ENCODE measurements at places on chromosomes 2 and 18.

GRCh38 chr2:177239932-177240630 lies 24.4 kb downstream of the NFE2L2 start:
- H3K27me3 ChIP-seq: no peaks in the 10 kb centered on the region
- H3K4me1 ChIP-seq: peaks cover 95% of the 10 kb centered on the region
- peak overlapping the region; percentile 65 for H3K27ac ChIP-seq
- no peak overlapping the region for H3K4me3 ChIP-seq

DNA sequence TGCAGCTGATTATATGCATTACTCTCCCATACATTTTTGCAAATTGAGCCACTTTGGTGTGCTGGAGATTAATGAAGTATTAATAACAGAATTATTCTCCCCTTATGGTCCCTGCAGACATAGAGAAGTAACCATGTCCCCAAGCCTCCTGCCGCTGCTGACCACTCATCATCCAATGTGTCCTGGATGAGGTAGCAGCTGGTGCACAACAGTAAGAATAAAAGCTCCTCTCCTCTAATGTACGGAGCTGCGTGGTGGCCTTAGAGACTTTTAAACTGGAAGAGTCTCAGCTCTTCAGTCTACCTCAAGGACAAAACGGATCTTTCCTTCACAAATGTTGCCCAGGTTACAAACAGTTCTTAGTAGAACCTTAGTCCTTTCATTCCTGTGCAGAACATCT lies 37.7 kb downstream of the TPO start:
- H3K36me3 ChIP-seq: no peaks in the 10 kb centered on the region
- no peaks in the 10 kb centered on the region for H3K27me3 ChIP-seq
- H3K4me1 ChIP-seq: no peaks in the 10 kb centered on the region
- no peak overlapping the region for H3K27ac ChIP-seq

DNA sequence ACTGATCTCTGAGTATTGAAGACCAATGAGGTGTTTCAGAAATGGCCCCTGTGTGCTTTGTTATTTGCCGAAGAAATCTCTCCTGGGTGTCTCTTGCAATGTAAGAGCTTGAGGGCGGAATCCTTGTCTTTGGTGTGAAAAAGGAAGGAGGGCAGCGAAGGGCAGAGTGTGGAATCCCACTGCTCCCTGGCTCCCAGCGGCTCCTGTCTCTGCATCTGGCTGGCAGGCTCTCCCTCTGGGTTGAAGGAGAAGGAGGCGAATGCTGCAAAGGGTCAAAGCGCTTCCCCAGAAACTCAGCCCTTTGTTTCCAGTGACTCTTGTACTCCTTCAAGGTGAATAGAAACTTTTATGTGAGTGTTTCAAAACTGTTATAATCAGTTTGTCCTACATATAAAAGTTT lies 457.5 kb downstream of the CNTNAP5 start:
- H3K27ac ChIP-seq: no peak overlapping the region
- no peak for DNase-seq
- no peaks in the 10 kb centered on the region for H3K27me3 ChIP-seq
- no peaks in the 10 kb centered on the region for H3K36me3 ChIP-seq
- no peak overlapping the region for H3K4me3 ChIP-seq
- no peaks in the 10 kb centered on the region for H3K4me1 ChIP-seq

DNA sequence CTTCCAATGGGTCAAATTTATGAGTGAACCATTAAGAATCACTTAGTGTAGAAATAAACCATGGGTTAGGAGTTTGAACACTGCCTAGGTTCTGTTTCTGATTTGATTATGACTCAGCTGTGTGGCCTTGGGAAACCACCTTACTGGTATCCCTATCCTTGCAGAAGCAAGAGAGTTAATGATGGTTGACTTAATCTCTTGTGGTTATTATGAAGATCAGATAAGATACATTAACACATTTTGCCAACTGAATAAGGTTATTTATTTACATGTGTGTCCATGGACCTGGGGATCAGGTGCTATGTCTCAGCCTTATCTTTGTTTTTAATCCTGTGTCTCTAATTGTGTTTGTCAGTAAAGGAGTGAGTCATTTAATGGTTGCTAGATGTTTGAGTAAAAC lies 5.4 kb upstream of the KCNJ13 start:
- DNase-seq: no peak
- H3K36me3 ChIP-seq: no peaks in the 10 kb centered on the region
- H3K4me1 ChIP-seq: no peaks in the 10 kb centered on the region

DNA sequence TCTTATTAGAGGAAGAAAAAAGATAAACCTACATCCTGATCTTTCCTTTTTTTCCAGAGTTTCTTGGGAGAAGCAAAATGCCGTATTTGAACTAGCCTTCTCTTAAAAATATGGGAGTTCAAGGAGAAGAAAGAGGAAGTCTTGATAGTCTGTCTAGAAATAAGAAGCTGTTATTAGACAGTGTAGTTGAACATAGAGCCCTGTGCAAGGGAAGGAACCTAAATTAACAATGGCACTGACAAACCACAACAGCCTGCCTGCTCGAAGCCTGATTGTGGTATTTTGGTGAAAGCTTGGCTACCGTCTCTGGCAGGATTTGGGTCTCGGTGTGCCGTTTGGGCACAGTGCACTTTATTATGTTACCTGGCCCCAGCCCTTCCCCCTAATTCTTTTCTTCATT lies 17.1 kb downstream of the SMARCAL1 start:
- no peak overlapping the region for H3K4me3 ChIP-seq
- H3K4me1 ChIP-seq: no peaks in the 10 kb centered on the region
- no peaks in the 10 kb centered on the region for H3K27me3 ChIP-seq
- no peak overlapping the region for H3K27ac ChIP-seq
- peaks cover 70% of the 10 kb centered on the region for H3K36me3 ChIP-seq
- no peak for DNase-seq

- H3K4me1 ChIP-seq: peaks cover 24% of the 10 kb centered on the region
- no peak for DNase-seq
- no peaks in the 10 kb centered on the region for H3K36me3 ChIP-seq
- H3K27ac ChIP-seq: no peak overlapping the region
- H3K27me3 ChIP-seq: peaks cover 19% of the 10 kb centered on the region
- H3K4me3 ChIP-seq: no peak overlapping the region
These were observed 46.6 kb upstream of the ATP6V1B1 start for GRCh38 chr2:70888923-70889715.

DNA sequence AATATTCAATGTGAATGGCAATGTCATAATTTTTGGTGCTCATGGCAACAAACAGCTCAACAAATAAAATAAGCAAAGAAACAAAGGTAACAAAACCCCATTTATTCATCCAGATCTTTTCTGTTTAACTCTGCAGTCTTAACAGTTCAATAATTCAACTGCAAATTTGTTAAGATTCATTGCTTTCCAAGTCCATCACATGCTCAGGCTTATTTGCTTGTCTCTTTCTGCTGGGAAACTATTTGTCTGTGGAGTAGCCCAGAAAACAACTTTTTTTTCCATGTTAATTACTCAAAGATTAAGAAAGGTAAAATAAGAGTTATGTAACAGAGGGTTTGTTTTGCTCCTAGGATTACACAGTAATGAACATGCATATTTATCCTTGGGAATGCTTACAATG lies 92.6 kb upstream of the PNPT1 start:
- no peaks in the 10 kb centered on the region for H3K27me3 ChIP-seq
- no peaks in the 10 kb centered on the region for H3K36me3 ChIP-seq
- no peak for DNase-seq
- no peaks in the 10 kb centered on the region for H3K4me1 ChIP-seq
- no peak overlapping the region for H3K4me3 ChIP-seq
- no peak overlapping the region for H3K27ac ChIP-seq

GRCh38 chr2:44528595-44528994 lies 166.8 kb downstream of the CAMKMT start:
- H3K36me3 ChIP-seq: no peaks in the 10 kb centered on the region
- H3K4me1 ChIP-seq: no peaks in the 10 kb centered on the region
- H3K4me3 ChIP-seq: no peak overlapping the region
- DNase-seq: no peak
- H3K27ac ChIP-seq: no peak overlapping the region
- no peaks in the 10 kb centered on the region for H3K27me3 ChIP-seq

- no peaks in the 10 kb centered on the region for H3K27me3 ChIP-seq
- peaks cover 23% of the 10 kb centered on the region for H3K4me1 ChIP-seq
- no peak for DNase-seq
- H3K4me3 ChIP-seq: no peak overlapping the region
These were observed 5.2 kb downstream of the CTDP1 start for GRCh38 chr18:79684787-79685186.

DNA sequence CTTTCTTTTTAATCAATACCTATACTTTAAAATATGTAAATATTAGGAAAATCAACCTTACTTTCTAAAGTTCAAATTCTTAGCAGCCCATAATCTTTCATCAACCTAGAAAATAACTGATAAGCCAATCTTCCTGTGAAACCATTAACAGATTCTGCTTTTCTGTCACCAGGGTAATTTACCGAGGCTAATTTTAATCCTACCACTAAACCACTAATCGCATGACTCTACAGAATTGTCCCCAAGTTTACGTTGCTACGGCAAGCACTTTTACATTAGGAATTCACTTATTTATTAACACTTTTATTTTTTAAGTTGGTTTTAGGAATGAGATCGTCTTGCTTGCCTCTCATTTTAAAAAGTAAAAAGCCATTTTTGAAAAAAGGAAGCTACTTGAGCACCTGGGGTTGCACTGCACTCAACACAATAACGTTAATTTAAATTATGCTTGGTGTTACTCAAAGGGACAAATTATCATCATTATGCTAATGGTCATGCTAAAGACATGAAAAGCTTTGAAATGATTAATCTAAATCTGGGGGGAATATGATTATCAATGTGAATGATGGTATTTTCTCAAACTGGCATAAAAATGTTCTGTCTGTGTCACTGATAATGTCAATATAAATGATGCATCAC lies 10.2 kb downstream of the ZNF516 start:
- no peak for DNase-seq
- H3K27ac ChIP-seq: peak overlapping the region; percentile 97
- no peaks in the 10 kb centered on the region for H3K27me3 ChIP-seq
- H3K4me1 ChIP-seq: peaks cover 40% of the 10 kb centered on the region

- H3K4me1 ChIP-seq: peaks cover 39% of the 10 kb centered on the region
- H3K27ac ChIP-seq: peak overlapping the region; percentile 95
- peak overlapping the region; percentile 93 for H3K4me3 ChIP-seq
- no peaks in the 10 kb centered on the region for H3K36me3 ChIP-seq
- no peaks in the 10 kb centered on the region for H3K27me3 ChIP-seq
These were observed 1.4 kb downstream of the RMC1 start for GRCh38 chr18:23504720-23505119.

DNA sequence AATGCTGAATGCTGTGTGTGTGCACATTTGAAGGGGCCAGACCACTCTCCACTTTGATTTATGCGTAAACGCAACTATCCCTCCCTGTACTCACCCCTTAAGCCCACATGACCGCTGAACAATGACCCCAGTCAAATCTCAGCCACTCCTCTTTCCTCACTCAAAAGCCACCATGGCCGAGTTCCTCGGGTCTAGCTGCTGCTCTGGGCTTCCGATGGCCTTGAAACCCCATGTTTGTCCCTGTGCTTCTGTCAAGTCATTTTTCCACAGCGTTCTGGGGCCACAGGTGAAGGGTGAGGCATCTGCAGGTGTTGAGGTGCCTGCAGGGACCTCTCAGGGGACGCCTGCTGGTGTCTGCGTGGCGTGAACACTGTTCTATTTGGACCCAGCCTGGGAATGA lies 74.3 kb upstream of the TMEM18 start:
- no peak overlapping the region for H3K27ac ChIP-seq
- no peak for DNase-seq
- H3K36me3 ChIP-seq: no peaks in the 10 kb centered on the region
- no peak overlapping the region for H3K4me3 ChIP-seq

DNA sequence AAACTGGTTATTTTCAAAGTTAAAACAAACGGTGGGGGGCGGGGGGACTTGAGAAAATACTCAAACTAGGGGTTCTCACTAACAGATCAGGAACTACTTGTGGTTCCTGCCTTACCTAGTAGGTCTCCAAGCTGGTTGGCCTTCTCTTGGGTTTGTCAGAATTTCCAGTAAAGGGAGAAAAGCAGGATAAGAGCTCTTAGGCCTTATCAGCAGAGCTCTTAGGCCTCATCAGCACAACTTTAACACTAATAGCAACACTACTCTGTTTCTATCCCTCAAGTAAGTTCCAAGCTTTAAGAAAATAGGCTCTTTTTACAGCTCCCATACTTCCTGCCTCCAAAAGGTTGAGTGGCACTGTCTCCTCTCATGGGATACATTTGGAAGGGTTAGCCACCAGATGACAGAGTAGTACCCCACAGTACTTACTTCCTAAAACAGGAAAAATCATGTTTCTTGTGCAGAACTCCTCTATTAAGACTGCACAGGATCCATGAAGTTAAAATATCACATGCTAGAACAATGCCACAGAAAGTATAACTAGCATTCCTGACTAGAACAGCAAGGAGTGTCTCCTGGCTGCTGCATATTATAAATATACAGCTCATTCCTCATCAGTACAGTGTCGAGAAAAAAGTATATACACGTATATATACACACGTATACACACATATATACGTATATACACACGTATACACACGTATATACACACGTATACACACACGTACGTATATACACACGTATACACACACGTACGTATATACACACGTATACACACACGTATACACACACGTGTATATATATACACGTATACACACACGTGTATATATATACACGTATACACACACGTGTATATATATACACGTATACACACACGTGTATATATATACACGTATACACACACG lies 6.1 kb downstream of the FBXO11 start:
- H3K4me1 ChIP-seq: peaks cover 78% of the 10 kb centered on the region
- no peak overlapping the region for H3K4me3 ChIP-seq
- no peaks in the 10 kb centered on the region for H3K27me3 ChIP-seq
- no peak overlapping the region for H3K27ac ChIP-seq
- no peaks in the 10 kb centered on the region for H3K36me3 ChIP-seq
- no peak for DNase-seq

- no peaks in the 10 kb centered on the region for H3K36me3 ChIP-seq
- peak; percentile 77 for DNase-seq
- no peaks in the 10 kb centered on the region for H3K4me1 ChIP-seq
- H3K27me3 ChIP-seq: no peaks in the 10 kb centered on the region
These were observed 196.1 kb downstream of the ANKRD30B start for GRCh38 chr18:14943967-14944636.

DNA sequence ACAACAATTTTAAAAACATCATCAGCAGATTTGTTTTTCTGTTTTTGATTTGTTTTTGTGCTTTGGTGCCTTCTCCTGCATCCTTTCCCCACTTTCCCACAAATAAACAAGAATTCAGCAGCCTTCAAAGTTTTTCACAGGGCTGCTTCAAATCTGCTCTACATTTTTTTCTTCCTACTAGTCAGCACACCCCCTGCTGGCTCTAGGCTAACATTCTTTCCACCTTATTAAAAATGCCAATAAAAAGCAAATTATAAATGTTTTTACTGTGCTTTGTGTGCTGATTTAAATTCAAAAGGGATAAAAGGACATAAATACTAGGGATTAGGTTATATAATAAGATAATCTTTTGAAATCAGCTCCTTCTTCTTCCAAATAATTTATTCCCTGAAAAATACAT lies 6.2 kb upstream of the CNTNAP5 start:
- H3K36me3 ChIP-seq: no peaks in the 10 kb centered on the region
- no peaks in the 10 kb centered on the region for H3K27me3 ChIP-seq
- no peaks in the 10 kb centered on the region for H3K4me1 ChIP-seq
- H3K27ac ChIP-seq: no peak overlapping the region
- H3K4me3 ChIP-seq: no peak overlapping the region
- no peak for DNase-seq

GRCh38 chr2:8544171-8544785 lies 137.6 kb upstream of the ID2 start:
- DNase-seq: no peak
- H3K36me3 ChIP-seq: no peaks in the 10 kb centered on the region
- H3K4me3 ChIP-seq: no peak overlapping the region
- peak overlapping the region; percentile 47 for H3K27ac ChIP-seq

Data from vagina (tissue), 2 donors.